ENCODE measurements at places on chromosomes 2 and 18. TPM values are rescaled to one million over a fixed set of nuclear protein-coding genes. Genes with fewer than 3 reads are reported as not detected.

Gene TTC32
- 21.0 TPM for total RNA-seq

Gene SLC5A7
- not detected for total RNA-seq

Gene FRZB
- total RNA-seq = 3.9 TPM

Gene PEX13
- 23.6 TPM for total RNA-seq

DNA sequence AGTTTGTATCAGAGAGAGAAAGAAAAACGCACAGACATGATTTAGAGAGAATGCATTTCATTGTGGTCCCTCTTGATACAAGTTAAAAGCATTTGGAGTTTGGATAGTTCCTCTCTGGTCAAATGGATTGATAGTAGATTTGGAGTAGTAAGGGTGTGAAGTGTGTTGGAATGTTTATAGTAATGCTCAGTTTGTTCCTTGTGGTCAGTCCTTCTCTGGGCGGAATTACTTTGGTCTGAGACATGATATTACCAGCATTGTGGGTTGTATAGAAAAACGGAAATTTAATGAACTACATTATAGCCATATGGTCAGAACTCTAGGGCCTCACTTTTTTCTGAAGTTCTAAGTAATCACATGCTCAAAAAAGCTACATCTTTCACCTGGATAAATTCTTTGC lies 178.9 kb downstream of the AGAP1 start:
- H3K4me1 ChIP-seq = peaks cover 5% of the 10 kb centered on the region
- no peak overlapping the region for H3K4me3 ChIP-seq
- H3K36me3 ChIP-seq = no peaks in the 10 kb centered on the region
- DNase-seq = no peak
- no peak overlapping the region for H3K27ac ChIP-seq
- no peaks in the 10 kb centered on the region for H3K27me3 ChIP-seq

- peak overlapping the region; percentile 41 for H3K4me3 ChIP-seq
- H3K36me3 ChIP-seq = no peaks in the 10 kb centered on the region
- H3K27me3 ChIP-seq = peaks cover 7% of the 10 kb centered on the region
- H3K4me1 ChIP-seq = peaks cover 2% of the 10 kb centered on the region
- DNase-seq = no peak
- no peak overlapping the region for H3K27ac ChIP-seq
Observed at GRCh38 chr2:222304737-222305515, 6.1 kb upstream of the PAX3 start.

GRCh38 chr2:108594982-108595464 lies 60.8 kb downstream of the LIMS1 start:
- DNase-seq = no peak
- H3K4me3 ChIP-seq = no peak overlapping the region
- H3K4me1 ChIP-seq = peaks cover 12% of the 10 kb centered on the region

GRCh38 chr2:72137498-72138010 lies 10.1 kb downstream of the CYP26B1 start:
- peak; percentile 56 for DNase-seq
- peaks cover 1% of the 10 kb centered on the region for H3K4me1 ChIP-seq
- no peaks in the 10 kb centered on the region for H3K36me3 ChIP-seq
- H3K4me3 ChIP-seq = no peak overlapping the region
- H3K27ac ChIP-seq = no peak overlapping the region

GRCh38 chr2:201200345-201200744 lies 17.4 kb downstream of the CASP10 start:
- no peaks in the 10 kb centered on the region for H3K36me3 ChIP-seq
- no peak overlapping the region for H3K27ac ChIP-seq
- no peak for DNase-seq
- no peaks in the 10 kb centered on the region for H3K27me3 ChIP-seq
- no peak overlapping the region for H3K4me3 ChIP-seq

DNA sequence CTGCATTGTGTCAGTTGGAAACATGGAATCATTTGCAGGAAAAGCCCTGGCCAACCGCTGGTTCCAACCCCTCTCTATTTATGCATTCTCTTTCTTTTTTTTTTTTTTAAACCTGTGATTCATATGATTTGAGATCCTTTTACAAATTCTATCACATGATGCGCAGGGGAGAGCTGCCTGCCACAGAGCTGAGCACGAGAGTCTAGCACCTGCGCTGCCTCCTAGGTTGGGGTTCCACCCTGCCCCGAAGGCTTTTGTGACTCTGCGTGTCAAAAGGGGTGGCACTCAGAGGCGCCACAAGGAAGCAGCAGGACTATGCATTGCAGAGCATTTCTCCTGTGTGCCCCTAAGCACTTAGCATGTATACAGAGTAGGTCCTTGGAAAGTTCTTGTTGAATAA lies 17.3 kb upstream of the ESPNL start:
- H3K27me3 ChIP-seq = no peaks in the 10 kb centered on the region
- no peak overlapping the region for H3K4me3 ChIP-seq
- no peak overlapping the region for H3K27ac ChIP-seq

- no peaks in the 10 kb centered on the region for H3K4me1 ChIP-seq
- no peak overlapping the region for H3K4me3 ChIP-seq
- no peaks in the 10 kb centered on the region for H3K27me3 ChIP-seq
- DNase-seq = no peak
- H3K27ac ChIP-seq = no peak overlapping the region
- H3K36me3 ChIP-seq = no peaks in the 10 kb centered on the region
Observed at GRCh38 chr2:75790121-75790813, 79.6 kb upstream of the GCFC2 start.

DNA sequence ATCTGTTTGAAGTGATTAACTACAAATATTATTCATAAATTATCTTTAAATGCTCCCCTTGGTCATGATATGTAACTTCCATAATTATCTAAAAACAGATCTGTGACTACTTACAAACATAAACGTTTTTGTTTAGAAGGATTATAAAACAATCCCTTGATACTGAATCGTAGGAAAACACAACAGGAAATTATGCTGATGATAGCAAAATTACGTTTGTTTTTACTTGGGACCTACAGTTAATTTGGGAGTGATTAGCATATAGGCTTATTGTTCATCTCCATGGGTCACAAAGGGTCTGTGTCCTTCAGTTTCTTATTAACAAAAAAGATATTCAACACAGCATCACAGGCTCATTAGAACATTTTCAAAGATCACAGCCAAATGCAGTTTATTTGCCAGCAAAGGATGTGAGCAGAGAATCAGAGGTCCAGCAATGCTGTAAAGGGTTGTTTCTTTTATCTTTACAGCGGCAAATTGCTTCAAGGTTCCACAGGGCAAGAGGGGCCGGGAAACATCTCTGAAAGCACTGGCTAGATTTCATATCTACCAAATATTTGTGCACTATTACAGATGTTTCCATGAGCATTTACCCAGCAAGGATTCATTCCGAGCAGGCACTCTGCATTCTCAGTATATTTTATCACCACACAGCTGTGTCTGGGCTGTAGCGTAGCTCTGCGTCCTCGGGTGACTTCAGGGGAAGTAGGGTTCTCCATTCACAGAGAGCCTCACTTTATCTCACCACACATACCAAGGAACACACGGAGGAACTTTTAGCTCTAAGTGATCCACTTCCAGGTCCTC lies 4.1 kb downstream of the CCDC195 start:
- H3K27ac ChIP-seq = no peak overlapping the region
- no peak overlapping the region for H3K4me3 ChIP-seq
- DNase-seq = no peak
- no peaks in the 10 kb centered on the region for H3K36me3 ChIP-seq
- no peaks in the 10 kb centered on the region for H3K27me3 ChIP-seq

GRCh38 chr2:12210016-12210933 lies 463.8 kb downstream of the LPIN1 start:
- DNase-seq = peak; percentile 48
- H3K27ac ChIP-seq = no peak overlapping the region
- no peak overlapping the region for H3K4me3 ChIP-seq
- H3K36me3 ChIP-seq = no peaks in the 10 kb centered on the region
- no peaks in the 10 kb centered on the region for H3K27me3 ChIP-seq

GRCh38 chr18:11767935-11768334 lies 78.9 kb downstream of the GNAL start:
- no peaks in the 10 kb centered on the region for H3K27me3 ChIP-seq
- H3K27ac ChIP-seq = no peak overlapping the region
- H3K4me3 ChIP-seq = no peak overlapping the region
- H3K36me3 ChIP-seq = no peaks in the 10 kb centered on the region

GRCh38 chr18:37161491-37161890 lies 332.6 kb downstream of the KIAA1328 start:
- H3K36me3 ChIP-seq = no peaks in the 10 kb centered on the region
- H3K27me3 ChIP-seq = no peaks in the 10 kb centered on the region
- no peak for DNase-seq
- H3K4me1 ChIP-seq = no peaks in the 10 kb centered on the region
- no peak overlapping the region for H3K4me3 ChIP-seq

DNA sequence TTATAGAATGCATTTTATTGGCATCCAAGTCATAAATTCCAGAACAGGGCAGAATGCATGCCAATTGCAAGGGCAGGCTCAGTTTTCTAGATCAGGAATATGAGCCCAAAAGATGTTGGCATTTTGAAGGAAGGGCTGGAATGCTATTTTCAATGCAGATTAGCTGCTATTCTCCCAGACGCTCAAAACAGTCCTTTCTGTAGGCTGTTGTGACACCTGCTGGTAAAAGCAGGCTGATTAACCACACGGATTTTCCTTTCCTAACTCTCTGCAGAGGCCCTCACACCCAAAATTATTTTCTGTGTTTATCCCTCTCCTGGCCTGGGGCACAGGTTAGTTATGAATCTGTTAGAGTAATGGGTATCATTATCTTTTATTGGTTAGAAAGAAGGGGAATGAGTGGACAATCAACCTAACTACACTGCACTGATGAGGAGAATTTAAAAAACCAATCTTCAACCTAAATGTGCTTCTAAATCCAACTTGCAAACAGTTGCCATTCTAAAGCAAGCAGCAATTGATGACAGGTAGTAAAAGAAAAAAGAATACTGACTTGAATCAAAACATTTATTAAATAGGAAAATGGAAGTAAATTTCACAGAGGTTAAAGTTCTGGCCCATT lies 94.0 kb downstream of the PLA2R1 start:
- peak; percentile 30 for DNase-seq
- H3K4me1 ChIP-seq = no peaks in the 10 kb centered on the region
- no peak overlapping the region for H3K27ac ChIP-seq
- no peak overlapping the region for H3K4me3 ChIP-seq

DNA sequence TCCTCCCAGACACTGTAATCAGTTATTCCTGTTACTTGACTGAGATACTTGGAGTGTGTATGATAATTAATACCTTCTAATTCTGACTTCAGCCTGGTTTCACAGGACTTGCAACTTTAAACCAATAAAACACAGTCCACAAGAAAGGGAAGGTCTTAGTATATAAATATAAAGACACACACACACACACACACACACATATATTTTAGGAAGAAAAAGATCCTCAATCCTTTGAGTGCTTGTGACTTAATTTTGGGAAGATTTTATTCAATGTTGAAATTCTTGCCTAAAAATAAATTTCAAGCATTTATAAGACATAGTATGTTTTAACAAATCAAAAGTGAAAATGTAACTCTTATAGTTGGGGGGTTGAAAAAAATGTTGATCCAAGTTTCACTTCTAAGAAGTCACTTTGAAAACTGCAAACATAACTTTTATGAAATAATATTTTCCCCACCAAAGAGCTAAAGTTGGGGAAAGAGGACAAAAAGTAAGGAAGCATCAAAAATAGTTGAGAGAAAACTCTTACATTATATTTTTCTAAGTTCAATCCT lies 824 bp upstream of the VPS54 start:
- H3K4me1 ChIP-seq = peaks cover 3% of the 10 kb centered on the region
- no peaks in the 10 kb centered on the region for H3K36me3 ChIP-seq
- H3K4me3 ChIP-seq = no peak overlapping the region
- no peaks in the 10 kb centered on the region for H3K27me3 ChIP-seq

DNA sequence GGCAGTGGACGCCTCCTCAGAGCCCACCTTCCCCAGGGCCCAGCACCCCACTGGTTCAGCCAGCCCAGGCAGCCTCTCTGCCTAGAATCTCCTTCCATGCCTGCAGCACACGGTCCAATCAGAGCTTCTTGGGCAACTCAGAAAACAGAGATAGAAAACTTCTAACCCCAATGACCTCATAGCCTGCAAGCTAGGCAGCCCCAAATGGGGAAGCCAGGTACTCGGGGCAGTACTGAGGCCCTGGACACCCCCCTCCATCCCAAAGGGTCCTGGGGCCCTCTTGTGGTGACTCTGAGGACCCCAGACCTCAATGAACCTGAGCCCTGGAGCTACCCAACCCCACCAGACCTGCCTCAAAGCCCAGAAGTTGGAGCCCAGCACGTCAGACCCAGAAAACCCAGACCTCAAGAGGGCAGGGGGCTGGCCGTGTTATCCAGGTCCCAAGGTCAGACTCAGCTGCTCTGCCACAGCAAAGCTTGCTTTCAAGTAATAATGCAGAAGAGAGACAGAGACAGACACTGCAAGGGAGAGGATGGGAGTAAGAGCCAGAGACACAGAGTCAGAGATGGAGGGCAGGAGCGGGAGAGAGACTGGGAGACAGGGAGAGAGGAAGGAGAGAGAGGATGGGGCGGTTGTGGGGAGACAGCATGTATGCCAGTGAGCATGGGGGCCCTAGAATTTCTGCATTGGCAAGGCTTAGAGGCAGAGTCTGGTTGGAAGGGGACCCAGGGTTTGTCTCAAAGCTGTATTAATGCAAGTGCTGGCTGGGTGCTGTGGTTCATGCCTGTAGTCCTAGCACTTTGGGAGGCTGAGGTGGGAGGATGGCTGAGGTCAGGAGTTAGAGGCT lies 28.2 kb downstream of the SERTAD2 start:
- DNase-seq = no peak
- H3K27ac ChIP-seq = no peak overlapping the region
- H3K27me3 ChIP-seq = no peaks in the 10 kb centered on the region
- no peaks in the 10 kb centered on the region for H3K36me3 ChIP-seq
- H3K4me3 ChIP-seq = no peak overlapping the region

DNA sequence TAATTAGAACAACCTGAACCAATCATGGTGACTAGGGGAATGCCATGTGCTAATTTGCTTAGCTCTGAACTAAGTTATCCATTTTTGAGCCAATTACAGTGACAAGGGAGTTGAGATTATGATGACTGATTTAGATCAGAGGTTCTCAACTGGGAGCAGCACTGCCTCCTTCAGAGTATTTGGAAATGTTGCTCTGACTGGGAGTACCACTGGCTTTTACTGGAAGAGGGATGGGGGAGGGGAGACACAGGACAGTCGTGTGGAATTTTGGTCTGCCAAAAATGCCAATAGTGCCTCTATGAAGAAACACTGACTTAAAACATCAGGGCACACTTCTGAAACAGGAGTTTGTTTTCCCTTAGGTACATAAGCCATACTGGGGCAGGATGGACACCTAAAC lies 48.1 kb upstream of the VPS54 start:
- H3K27ac ChIP-seq = no peak overlapping the region
- H3K4me1 ChIP-seq = no peaks in the 10 kb centered on the region
- no peak for DNase-seq
- no peak overlapping the region for H3K4me3 ChIP-seq
- no peaks in the 10 kb centered on the region for H3K27me3 ChIP-seq
- no peaks in the 10 kb centered on the region for H3K36me3 ChIP-seq

GRCh38 chr2:1745171-1746023 lies 1.1 kb upstream of the PXDN start:
- peaks cover 8% of the 10 kb centered on the region for H3K4me1 ChIP-seq
- H3K36me3 ChIP-seq = no peaks in the 10 kb centered on the region
- DNase-seq = no peak
- H3K4me3 ChIP-seq = peak overlapping the region; percentile 85
- H3K27ac ChIP-seq = peak overlapping the region; percentile 93
- H3K27me3 ChIP-seq = no peaks in the 10 kb centered on the region

Measured in ovary (tissue), 10 donors.